Activated T-helper 1 cell treated with anti-CD3 and anti-CD28 coated beads, Interleukin-12 subunit alpha, Interleukin-12 subunit beta, Interleukin-2, Interleukin-4 antibody, amounts not matched to agents 30 ng/mL and 10 ng/mL and 1 ng/mL, durations not matched to agents 14 hours and 24 hours and 36 hours (primary cell): ENCODE measurements at places on chromosomes 11 and 22. TPM values are rescaled to one million over a fixed set of nuclear protein-coding genes. Genes with fewer than 3 reads are reported as not detected.

The FAM180B gene
- total RNA-seq, result 0.24 TPM in 1 of 2 replicates, not detected in the other

The DNAJB7 gene
- not detected in 2 replicates for total RNA-seq

The PHOX2A gene
- total RNA-seq, result not detected in 2 replicates

The RASL10A gene
- 0.15 and 0.65 TPM in 2 replicates for total RNA-seq

The CELSR1 gene
- total RNA-seq, result 0.39 and 0.44 TPM in 2 replicates

- peak; percentile 10 for DNase-seq
These were observed 1.3 kb downstream of the HIRA start for GRCh38 chr22:19429950-19430889.

DNA sequence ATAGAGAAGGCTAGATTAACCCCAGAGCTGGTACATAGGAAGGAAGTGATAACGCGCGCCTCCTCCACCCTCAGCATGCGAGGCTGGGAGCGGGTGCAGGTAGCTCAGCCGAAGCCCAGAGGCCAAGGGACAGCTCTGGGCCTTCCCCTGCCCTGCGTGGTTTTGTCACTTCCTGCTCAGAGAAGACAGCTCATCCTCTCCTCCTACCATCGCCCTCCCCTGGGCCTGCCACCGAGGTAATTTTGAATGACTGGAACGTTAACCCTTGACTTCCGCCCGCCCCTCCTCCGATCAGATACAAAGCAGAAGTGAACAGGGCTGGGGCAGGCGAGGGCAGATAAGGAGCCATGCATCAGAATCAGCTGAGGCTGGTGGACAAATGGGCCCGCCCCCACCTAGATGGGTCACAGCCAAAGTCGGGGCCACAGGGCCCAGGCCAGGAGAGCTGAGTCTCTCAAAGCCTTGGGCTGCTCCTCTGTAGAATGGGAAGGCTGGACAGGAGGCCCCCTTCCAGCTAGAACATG lies 1.6 kb downstream of the RAC2 start:
- peak; percentile 91 for DNase-seq

GRCh38 chr22:50183141-50183971 lies 2.4 kb upstream of the TRABD start:
- no peak for DNase-seq

DNA sequence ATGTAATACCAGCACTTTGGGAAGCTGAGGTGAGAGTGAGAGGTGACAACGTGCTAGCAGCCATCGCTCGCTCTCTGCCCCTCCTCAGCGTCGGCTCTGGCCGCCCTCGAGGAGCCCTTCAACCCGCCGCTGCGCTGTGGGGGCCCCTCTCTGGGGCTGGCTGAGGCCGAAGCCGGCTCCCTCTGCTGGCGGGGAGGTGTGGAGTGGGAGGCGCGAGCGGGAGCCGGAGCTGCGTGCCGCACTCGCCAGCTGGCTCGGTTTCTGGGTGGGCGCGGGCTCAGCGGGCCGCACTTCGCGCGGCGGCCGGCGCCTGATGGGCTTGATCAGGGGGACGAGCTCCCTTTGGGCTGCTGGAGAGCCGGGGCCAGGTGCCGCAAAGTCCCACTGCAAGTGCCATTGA lies 98.9 kb upstream of the UBASH3B start:
- no peak for DNase-seq

DNA sequence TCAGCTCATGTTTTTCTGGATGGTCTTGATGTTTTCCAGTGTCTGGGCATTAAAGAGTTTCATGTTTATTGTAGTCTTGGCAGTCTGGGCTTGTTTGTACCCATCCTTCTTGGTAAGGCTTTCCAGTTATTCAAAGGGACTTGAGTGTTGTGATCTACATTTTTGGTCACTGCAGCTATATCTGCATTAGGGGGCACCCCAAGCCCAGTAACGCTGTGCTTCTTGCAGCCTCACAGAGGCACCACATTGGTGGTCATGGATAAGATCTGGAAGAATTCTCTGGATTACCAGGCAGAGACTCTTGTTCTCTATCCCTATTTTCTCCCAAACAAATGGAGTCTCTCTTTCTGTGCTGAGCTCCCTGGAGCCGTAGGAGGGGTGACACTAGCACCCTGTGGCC lies 451.5 kb upstream of the FAT3 start:
- DNase-seq, result no peak

DNA sequence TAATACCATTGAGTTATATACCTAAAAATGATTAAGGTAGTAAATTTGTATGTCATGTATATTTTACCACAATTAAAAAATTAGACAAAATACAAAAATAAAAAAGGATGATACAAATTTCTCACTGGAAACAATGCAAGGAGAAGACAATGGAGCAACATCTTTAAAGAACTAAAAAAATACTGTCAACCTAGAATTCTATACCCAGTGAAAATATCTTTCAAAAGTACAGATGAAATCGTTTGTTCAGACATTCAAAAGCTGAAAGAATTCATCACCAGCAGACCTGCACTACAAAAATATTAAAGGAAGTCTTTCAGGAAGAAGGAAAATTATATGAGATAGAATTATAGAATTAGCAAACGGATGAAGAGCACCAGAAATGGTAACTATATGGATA lies 9.8 kb upstream of the ASCL2 start:
- no peak for DNase-seq

GRCh38 chr11:23502826-23503225 lies 642.6 kb upstream of the CCDC179 start:
- DNase-seq, result no peak

- no peak for DNase-seq
These were observed 105.0 kb downstream of the SHANK2 start for GRCh38 chr11:71147331-71147730.

- DNase-seq, result no peak
These were observed 61.2 kb upstream of the MYOD1 start for GRCh38 chr11:17658211-17658610.

DNA sequence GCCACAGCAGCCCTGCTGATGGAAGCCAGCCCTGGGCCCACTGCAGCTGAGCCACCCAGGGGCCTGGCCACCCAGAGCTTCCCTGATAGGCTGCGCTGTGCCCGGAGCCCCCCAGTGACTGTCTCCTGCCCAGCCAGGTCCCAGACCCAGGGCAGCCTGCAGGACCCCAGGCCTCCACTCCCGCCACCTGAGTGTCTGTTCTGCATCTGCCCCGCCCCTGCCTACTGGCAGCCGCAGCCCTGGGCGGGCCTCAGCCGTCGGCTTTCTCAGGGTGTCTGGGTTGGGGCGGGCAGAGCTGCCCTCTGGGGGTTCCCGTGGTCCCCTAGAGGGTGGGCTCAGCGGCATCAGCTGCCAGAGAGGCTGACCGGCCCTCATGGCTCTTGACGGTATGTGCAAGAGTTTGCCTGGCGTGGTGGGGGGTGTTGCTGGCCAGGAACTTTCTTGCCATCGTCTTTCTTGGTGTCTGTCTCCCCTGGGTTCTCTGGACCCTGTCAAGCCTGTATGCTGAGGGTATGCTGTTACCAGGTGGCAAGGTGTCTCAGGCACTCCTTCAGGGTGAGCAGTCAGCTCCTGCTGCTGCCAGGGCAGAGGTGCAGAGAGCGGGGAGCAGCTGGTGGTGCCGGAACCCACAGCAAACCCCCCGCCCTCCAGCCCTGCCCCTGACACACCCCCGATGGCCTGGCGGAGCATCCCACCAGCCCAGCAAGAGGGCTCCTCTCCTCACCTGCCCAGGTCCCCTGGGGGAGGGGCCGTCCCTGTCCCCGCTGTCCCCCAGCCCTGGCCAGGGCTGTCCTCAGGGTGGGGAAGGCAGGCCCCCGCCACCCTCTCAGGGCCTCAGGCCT lies 12.2 kb upstream of the PIM3 start:
- no peak for DNase-seq

GRCh38 chr22:38793317-38793716 lies 626 bp downstream of the DNAL4 start:
- no peak for DNase-seq

DNA sequence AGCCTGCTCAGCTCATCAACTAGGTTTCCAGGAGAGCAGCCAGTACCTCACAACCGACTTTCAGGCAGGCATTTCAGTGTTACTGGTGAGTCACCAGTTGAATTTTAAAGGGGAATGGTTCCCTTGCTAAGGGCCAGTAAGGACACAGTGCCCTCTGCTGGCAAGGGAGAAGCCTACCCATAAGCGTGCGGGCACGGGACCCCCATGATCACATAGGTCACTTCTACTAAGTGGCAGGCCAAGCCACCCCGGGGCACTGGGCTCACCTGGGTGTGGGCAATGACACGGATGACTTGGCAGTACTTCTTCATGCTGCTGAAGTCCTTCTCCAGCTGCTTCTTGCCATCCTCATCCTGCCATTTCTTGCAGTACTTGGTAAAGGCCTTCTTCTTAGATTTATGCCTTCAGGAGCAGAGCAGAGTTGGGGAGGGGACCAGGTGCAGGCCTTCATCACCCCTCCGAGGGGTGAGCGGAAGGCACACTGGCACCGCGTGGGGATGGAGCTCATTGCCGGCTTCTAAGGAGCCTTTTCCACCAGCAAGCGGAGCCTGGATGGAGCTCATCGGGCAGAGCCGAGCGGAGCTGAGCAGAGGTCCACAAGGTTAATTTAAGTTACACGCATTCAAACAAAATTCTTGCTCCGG lies 2.9 kb downstream of the RPL3 start:
- peak; percentile 65 for DNase-seq
